Islet precursor cell (in vitro differentiated cells): ENCODE measurements at places on chromosomes 13 and 19.

DNA sequence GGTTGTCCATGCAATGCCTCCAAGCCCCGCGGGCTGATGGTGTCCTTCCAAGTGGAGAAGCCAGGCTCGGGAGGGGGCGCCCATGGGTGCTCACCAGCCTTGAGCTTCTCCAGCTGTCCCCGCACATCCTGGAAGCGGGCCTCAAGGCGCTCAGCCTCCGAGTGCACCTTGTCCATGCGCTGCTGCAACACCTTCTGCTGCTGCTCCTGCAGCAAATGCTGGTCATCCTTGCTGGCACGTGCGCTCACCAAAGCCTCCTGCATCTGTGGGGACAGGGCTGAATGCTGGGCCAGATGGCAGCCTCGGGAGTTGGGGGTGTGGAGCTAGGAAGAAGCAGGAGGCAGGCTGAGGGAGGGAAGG is 22.8 kb upstream of the EMP3 start:
- no peak for DNase-seq

- no peak for DNase-seq
These were observed 1053.6 kb upstream of the MIR17HG start for GRCh38 chr13:90293793-90294361.

DNA sequence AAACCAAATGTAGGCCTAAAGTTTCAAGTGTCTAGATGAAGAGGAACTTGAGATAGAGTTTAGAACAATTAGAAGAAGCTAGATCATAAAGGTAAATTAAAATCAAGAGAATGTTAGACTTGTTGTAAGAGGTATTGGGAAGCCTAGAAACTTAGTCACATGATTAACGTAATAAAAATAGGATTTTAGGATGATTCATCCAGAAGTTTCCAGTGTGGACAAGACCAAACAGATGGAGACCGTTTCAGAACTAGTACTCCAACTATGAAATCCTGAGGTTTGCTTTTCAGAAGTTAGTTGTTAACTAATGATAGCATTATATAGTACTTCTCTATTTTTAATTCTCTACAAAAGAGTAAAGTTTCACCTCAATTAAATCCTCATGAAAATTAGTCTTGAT is 104.9 kb downstream of the MZT1 start:
- no peak for DNase-seq

DNA sequence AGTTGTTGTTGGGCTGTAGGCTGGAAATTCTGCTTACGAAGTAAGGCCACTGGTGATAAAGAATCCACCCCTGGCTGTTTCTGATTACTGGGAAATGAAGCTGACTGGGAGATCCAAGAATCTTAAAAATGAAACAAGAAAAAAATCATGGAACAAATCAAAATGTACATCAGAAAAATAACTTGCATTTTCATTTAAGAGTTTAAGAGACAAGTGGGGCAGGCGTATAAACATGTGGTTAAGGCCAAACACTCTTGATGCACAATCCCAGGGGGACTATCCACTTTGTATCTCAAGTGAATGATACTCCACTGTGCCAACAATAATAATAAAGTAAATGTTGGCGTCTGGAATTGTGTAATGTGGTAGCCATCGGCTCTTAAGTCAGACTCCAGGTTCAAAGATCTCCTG is 24.6 kb downstream of the ZMYM5 start:
- DNase-seq, result no peak

DNA sequence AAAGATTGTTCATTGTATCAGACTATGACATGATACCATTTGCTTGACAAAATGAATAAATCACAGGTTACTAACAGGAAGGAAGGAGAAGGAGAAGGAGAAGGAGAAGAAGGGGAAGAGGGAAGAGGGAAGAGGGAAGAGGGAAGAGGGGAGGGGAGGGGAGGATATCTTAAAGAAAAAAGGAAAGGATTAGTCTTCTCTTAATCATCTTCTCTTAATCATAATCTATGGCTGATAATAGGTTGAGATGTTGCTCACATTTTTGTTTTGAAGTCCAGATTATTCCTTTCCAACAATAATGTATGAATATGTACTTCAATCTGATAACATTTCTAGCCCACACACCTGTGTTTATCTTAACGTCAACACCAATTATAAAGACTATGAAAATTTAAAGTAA is 25.1 kb downstream of the DIAPH3 start:
- no peak for DNase-seq
